Activated naive CD4-positive, alpha-beta T cell (primary cell): ENCODE measurements at places on chromosomes 3 and 15.

- no peak for DNase-seq
These were observed 139.4 kb upstream of the GRM7 start for GRCh38 chr3:6721491-6721890.

- no peak for DNase-seq
These were observed 46.9 kb downstream of the RLBP1 start for GRCh38 chr15:89174476-89174875.

DNA sequence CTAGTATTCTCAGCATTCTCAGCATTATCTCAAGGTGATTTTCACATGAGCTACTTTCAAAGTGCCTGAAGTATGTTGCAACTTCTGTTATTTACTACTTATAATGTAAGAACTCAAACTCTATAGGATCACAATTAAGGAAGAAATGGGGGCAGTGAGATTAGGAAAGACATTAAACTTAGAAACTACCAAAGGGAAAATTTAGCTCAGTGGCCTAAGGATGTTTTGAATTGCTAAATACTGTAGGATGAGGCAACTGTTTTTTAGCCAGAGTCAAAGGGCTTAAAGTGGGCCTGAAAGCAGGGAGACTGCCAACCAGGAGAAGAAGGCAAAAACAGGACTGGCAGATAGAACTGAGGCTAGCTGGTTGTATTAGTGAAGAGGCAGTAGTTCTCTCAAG is 55.5 kb upstream of the MBNL1 start:
- DNase-seq, result no peak

GRCh38 chr3:112871735-112872134 is 25.1 kb upstream of the CD200R1L start:
- no peak for DNase-seq

- DNase-seq, result no peak
These were observed 253 bp downstream of the IFT80 start for GRCh38 chr3:160398820-160399124.

DNA sequence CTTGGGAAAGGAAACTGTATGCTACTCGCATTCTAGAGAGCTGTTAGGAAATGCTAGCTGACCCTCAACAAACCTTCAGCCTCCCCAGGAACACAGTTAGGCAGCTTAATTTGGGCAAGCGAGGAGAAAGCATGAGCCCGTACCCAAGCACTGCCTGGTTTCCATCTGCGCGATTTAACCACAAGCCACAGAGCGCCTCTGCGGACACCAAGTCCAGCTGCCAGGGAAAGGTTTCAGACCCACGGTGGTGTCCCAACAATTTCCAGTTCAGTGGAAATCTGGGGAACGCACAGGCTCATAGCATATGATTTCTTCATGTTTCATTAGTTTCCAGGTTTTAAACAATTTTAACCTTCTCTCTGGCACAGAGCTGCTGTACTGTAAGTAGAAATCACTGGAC is 617.6 kb downstream of the FHIT start:
- DNase-seq, result no peak

- DNase-seq, result no peak
These were observed 92.1 kb downstream of the HHLA2 start for GRCh38 chr3:108388136-108389132.

- no peak for DNase-seq
These were observed 21.4 kb downstream of the ZDHHC19 start for GRCh38 chr3:196189566-196190347.

DNA sequence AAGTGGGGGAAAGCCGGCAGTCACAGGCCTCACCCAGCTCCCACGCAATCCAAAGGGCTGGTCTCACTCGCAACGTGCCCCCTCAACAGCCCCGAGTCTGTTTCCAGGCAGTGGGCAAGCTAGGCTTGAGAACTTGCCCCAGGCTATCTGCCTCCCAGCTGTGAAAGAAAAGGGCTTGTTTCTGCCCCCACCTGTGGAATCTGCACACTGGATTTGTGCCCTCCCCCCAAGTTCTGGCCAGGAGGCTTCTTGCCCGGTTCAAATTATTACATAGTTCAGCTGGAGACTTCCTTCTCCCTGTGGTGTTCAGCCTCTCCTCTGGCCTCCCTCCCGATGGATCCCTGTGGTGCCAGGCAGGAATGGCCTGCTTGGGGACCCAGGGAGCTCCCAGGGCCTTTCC is 283.9 kb upstream of the LYSMD4 start:
- DNase-seq, result no peak

DNA sequence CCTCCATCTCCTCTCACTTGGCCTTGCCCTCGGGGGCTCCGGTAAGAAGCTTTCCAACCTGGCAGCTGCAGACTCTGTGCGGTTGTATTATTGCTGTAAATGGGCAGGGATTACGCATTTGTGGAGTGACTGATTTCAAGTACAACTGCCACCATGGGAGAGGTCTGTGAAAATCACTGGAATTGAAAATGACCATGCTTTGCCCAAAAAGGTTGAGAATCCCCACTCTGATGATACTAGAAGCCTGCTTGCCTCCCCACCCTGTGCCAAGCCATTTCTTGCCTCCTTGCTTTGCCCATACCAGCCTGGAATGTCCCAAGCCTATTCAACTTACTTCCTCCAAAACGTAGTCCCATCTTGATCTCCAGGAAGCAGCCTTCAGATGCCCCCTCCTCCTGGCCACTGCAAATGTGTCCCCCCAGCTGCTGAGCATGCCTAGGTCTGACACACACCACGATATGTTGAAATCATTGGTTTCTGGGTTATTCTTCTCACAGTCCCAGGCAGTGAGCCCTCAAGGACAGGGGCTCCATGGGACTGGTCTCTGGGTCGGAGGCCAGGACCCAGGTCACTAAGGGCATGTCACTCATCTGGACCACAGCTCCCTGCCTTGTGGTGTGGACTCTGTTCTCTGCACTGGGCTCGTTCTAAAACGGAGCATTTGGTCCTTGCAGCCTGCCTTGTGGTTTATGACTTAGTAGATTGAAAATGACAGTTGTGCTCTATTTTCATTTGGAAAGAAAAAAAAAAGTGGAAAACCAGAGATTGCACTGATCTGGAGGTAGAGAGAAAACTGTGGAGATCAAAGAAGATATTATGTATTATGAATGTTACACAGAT is 42.9 kb downstream of the SMAD3 start:
- DNase-seq, result no peak

GRCh38 chr3:48928679-48929078 is 10.0 kb downstream of the ARIH2 start:
- DNase-seq, result no peak

DNA sequence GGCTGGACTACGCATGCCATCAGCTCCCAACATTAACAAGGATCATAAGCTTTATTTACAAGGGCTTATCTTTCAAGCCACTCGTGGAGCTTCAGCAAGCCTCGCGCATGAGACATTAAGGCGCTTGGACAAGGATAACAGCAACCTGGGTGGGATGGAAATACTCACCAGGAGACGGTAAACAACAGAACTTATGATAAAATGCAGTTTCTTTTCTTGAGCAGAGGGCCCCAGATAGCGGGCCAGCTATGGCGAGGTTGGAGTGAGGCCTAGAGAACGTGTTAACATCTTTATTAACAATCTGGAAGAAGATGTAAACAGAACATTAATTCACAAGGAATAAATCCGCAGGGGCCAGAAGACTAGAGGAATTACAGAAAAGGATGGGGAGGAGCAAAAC is 158.2 kb downstream of the NTRK3 start:
- DNase-seq, result no peak

DNA sequence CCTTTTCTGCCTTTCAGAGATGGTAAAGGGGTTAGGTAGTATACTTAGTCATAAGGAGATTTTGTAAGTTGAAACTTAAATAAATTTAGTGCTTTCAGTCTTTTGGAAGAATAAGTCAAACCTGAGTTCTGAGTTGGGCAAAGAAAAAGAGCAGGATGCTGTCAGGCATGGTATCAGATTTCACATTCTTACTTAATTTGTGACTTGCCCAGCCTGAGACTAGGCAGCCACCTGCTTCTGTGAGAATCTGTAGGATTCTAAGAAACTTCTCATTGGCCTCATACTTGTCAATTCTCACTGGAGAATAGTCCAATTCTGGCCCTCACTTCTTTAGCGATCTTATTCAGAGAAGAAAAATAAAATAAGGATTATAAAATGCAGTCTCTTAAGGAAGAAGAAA is 577.5 kb downstream of the DIPK2A start:
- DNase-seq, result no peak

GRCh38 chr15:99399061-99399460 is 147.8 kb downstream of the LRRC28 start:
- DNase-seq, result no peak

- no peak for DNase-seq
These were observed 106.4 kb upstream of the RASGRP1 start for GRCh38 chr15:38671006-38671387.

DNA sequence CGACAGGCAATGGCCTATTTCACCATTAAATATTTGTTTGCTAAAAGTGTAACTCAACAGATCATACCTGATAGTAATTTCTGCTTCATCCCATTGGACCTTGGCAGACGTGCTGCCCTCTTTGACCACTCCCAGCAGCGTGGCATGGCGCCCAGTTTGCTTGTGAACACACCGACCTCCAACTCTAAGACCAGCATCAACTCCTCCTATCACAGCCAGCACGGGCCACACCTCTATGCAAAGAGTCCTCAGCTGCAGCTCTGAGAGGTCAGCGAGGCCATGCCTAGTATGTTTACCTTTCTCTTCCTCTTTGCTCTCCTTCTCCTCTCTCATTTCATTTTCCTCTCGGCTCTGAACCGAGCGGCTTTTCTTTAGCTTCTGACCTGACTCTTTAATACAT is 80.6 kb downstream of the FBXL22 start:
- DNase-seq, result no peak

DNA sequence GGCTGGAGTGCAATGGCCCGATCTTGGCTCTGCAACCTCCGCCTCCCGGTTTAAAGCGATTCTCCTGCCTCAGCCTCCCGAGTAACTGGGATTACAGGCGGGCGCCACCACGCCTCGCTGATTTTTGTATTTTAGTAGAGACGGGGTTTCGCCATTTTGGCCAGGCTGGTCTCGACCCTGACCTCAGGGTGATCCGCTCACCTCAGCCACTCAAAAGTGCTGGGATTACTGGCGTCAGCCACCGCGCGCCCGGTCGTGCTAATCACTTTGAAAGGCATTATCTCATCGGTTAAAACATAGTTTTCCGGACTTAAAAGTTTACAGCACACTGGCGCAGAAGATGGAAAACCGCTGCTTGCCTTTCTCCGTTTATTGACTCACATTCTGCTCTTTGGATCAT is 27.6 kb upstream of the MTHFS start:
- DNase-seq, result no peak
